ENCODE measurements at places on chromosomes 1 and 21.

GRCh38 chr21:32463889-32464300, 51.4 kb downstream of the EVA1C start:
- DNase-seq = no peak

GRCh38 chr1:95017775-95018174, 55.0 kb downstream of the ALG14 start:
- DNase-seq = peak; percentile 55

DNA sequence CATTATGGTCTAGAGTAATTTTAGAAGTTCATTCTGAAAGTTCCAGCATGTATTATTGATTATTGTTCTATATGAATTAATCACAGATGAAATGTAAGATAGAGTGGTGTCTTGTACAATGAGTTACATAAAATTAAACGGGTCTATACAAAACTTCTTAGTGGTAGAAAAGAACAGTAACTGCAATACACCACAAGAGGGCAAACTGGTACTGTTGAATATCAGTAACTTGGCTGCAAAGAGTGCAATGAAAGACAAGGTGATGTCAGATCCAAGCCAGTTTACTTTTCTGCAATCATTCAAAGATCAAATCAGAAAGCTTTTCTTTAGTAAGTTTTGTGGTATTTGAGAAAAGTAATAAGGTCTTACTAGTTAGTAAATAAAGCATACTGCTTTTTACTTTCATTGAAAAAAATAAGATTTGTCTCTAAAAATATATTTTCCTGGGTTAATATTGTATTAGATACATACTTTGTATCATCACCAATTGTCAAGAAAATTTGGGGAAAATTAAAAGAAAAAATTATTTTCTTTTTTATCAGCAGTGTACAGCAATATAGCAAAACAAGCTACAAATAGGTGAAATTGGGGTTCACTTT, 66.4 kb upstream of the BTG3 start:
- DNase-seq = peak; percentile 69

GRCh38 chr1:64077281-64077940, 126.0 kb upstream of the UBE2U start:
- DNase-seq = no peak

DNA sequence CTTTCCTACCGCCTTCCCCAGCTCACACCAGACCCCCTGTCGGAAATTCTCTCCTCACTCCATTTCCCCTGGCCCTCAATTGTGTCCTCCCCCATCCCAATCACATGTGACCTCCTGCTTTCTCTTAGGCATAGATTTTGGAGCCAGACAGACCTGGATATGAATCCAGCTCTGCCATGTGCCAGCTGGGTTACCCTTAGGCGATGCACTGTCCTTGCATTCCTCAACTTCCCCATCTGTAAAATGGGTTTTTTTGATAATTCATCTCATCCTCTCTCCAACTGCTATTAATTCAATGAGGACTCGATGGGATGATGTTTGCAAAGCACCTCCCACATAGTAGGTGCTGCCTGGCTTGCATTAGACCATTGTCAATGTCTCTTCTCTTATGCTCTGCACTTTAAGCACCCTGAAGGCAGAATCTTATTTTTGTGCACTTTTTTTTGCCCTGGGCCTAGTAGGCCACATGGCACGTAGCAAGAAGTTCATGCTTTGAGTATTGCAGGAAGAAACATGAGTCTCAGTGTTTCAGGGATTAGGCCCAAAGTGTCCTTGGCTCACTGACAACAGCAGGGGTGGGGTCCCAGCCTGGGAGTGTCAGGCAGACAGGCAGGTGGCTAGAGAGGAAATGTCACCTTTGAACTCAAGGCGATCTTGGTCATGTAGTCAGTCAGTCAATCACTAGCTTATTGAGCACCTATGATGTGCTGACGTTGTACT, 47.6 kb downstream of the TAS1R2 start:
- no peak for DNase-seq

- DNase-seq = no peak
Observed at GRCh38 chr1:38744452-38745350, 114.9 kb downstream of the RRAGC start.

- no peak for DNase-seq
Observed at GRCh38 chr1:115536279-115536816, 105.4 kb upstream of the VANGL1 start.

- DNase-seq = no peak
Observed at GRCh38 chr1:209657140-209657879, 5.1 kb upstream of the LAMB3 start.

DNA sequence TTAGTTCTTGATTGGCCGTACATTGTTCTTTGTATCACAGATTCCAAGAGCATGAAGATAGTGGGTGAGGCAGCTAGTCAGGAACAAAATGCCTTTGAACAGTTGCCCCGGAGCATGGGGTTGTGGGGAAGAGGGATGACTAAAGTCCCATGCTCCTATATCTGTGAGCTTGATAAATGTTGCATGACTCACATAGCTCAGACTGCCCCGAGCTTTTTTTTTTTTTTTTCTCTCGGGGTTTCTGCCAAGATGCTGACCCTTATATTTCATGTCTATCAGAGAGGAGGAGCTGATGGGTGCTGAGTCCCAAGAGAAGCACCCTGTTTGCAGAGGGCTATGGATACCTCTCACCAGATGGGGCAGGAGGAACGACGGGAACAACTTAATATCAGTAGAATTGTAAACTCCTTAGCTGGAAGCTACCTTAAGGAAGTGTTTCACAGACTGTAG, 40.6 kb downstream of the SRRM1 start:
- DNase-seq = no peak

- DNase-seq = no peak
Observed at GRCh38 chr1:94866164-94866807, 46.1 kb downstream of the SLC44A3 start.

DNA sequence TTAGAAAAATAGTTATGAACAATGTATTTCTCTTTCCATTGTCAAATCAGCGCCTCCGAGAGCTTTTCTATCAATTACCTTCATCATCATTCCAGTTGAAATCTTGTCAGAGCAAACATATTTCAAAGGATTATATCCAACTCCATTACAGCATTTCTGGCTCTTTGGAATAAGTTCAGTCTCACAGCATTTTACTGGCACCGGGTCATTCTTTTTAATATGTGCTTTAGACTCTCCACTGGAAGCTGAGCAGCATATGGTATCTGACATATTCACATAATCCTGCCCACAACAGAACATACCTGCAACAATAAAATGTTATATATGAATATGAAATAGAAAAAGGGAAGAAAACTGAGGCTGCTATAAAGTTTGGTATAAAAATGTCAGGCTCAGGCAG, 222.9 kb downstream of the KCTD3 start:
- no peak for DNase-seq

DNA sequence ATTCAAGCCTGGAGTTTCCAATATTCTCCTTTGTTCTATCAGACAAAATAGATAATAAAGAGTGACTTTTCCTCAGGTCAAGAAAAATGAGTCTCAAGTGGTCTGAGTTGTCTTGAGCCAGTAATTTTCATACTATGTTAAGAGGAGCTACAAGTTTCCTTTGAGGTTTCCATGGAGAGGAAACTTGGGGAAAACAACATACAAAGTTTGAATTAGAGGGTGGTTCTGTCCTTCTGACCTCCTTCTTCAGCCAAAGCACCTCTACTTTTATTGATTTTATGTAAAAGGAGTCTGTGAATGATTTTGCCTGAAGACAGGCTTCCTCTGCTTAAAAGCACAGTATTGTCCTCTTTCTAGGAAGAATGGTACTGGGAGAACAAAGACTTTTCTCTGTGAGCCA, 497.2 kb upstream of the PKN2 start:
- DNase-seq = no peak

- peak; percentile 83 for DNase-seq
Observed at GRCh38 chr1:82565146-82565545, 764.4 kb downstream of the ADGRL2 start.

GRCh38 chr21:34992736-34993398, 56.2 kb downstream of the RUNX1 start:
- no peak for DNase-seq

- DNase-seq = no peak
Observed at GRCh38 chr1:46742069-46742468, 23.2 kb upstream of the EFCAB14 start.

DNA sequence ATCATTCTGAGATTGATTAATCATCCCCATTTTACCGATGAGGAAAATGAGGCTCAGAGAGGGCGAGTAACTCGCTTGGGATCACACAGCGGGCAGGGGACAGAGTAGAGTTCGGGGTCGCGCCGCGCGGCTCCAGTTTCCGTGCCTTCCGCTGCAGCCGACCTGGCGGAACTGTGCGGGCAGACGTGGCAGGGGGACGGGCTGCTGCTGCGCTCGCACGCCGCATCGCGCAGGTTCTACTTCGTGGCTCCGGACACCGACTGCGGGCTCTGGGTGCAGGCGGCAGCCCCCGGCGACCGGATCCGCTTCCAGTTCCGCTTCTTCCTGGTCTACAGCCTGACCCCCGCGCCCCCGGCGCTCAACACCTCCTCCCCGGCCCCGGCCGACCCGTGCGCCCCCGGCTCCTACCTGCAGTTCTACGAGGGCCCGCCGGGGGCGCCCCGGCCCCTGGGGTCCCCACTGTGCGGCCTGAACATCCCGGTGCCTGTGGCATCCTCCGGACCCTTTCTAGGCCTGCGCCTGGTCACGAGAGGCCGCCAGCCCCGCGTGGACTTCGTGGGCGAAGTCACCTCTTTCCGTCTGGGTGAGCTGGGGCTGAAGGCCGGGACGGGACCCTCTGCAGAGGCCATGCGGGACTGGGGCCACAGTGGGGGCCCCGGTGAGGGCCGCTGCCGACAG, 2.3 kb downstream of the LDLRAD2 start:
- no peak for DNase-seq

GRCh38 chr1:170284951-170285350, 139.2 kb downstream of the NTMT2 start:
- DNase-seq = peak; percentile 20

- peak; percentile 29 for DNase-seq
Observed at GRCh38 chr1:233543338-233544255, 70.3 kb upstream of the KCNK1 start.

DNA sequence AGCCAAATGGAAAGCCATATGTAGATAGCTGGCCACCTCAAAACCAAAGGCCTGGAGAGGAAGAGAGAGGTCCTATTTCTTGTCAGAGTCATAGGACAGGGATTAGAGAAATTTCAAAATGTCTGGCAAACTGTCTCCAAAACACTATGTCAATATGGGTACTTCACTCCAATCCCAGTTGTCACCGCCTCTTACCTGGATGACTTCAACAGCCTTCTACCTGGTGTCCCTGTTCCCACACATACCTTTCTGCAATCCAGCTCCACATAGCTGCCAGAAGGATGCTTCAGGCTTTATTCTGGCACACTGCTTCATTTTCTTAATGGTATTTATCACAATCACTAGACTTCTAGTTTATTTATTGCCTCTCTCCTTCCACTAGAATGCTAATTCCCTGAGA, 14.5 kb downstream of the PTGER3 start:
- DNase-seq = no peak

GRCh38 chr1:225691861-225692516, 39.1 kb upstream of the ENAH start:
- no peak for DNase-seq

DNA sequence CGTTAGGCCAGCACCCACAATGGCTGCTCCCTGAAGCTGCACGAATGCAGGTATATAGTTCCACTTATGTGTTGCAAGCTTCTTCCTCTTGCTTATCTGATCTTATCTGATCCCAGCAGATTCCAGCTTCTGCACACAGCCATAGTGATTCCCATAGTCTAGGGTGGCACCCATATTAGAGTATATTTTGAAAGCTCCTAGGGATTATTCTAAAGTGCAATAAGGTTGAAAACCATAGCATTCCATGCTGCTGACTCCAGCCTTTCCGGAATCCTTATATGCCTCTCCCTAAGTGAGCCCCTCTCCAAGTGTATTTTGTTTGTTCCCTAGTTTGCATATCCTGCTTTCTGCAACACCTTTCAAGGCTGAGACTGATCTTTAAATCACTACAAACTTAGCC, 432.0 kb downstream of the SETD4 start:
- DNase-seq = no peak

- no peak for DNase-seq
Observed at GRCh38 chr21:33028773-33029384, 3.1 kb downstream of the OLIG2 start.

Data from NCI-H446 treated with DMSO at 0.1 percent for 48 hours (cell line).